ENCODE measurements at places on chromosomes 1 and 21.
A peak's percentile ranks its signal among the peaks of the same experiment; 100 is the strongest.

GRCh38 chr1:43533584-43533983 is 2.9 kb downstream of the PTPRF start:
- DNase-seq, result no peak

DNA sequence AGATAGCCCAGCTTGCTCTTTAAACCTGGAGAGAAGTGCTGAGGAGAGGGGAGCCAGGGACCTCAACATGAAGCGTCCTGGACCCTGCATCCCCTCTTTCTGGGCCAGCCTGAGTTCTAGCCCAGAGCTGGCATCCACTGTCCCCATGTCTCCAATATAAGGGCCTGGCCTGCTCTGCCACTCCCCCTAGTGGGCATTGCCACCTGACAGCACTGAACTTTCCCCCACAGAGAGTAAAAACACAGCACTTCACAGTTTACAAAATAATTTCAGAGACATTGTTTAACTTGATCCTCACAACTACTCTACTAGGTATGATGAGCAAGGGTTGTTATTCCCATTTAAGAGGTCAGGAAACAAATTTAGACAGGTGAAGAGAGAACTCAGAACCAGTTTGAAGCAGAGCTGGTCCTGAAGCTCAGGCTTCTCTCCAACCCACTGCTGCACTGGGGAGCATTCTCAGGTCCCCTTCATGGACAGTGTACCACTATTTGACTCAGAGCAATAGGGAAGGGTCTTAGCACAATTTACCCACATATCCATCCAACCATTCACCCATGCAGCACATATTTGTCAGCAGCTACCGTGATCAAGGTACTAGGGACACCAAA is 151.2 kb downstream of the DMRTA2 start:
- DNase-seq, result peak; percentile 7

DNA sequence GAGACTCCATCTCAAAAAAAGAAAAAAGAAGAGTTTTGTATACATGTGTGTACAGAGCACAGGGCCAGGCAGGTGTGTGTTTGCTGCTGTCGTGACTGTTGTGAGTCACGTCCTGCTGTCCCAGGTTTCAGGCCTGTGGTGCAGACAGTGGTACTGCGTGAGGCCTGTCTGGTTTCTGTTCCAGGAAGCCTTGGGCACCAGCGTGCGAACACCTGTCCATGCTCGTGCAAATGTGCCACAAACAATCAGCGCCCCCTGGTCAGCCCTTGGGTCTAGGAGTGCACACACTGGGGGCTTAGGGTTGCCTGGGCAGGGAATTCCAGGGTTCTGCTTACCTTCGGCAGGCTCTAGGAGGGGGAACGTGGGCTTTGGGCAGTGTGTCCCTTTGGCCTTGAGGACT is 16.9 kb downstream of the GPR157 start:
- DNase-seq, result no peak

DNA sequence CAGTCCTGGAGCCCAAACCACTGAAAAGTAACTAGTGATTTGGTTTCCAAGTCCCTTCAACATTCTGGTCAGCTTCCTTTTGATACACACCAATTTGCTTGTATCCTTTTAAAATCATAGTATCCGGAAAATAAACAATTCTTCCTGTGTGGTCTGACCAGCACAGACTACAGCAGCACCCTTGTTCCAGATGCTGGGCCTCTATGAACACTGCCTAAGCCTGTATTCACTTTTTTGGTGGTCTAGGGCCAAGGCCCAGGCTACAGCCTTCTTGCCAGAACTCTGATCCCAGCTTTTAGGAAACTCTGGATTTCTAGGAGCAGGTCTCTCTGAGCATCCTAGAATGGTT is 801 bp upstream of the DDAH1 start:
- no peak for DNase-seq

GRCh38 chr1:63622849-63623566 is 29.8 kb downstream of the PGM1 start:
- DNase-seq, result no peak

- no peak for DNase-seq
These were observed 210.2 kb downstream of the LRRC7 start for GRCh38 chr1:69777971-69778370.

GRCh38 chr1:170010443-170010842 is 64.1 kb downstream of the KIFAP3 start:
- DNase-seq, result no peak

- peak; percentile 16 for DNase-seq
These were observed 93.5 kb downstream of the TTLL7 start for GRCh38 chr1:83905315-83905907.

- DNase-seq, result no peak
These were observed 77.3 kb downstream of the RPE65 start for GRCh38 chr1:68372487-68372886.

DNA sequence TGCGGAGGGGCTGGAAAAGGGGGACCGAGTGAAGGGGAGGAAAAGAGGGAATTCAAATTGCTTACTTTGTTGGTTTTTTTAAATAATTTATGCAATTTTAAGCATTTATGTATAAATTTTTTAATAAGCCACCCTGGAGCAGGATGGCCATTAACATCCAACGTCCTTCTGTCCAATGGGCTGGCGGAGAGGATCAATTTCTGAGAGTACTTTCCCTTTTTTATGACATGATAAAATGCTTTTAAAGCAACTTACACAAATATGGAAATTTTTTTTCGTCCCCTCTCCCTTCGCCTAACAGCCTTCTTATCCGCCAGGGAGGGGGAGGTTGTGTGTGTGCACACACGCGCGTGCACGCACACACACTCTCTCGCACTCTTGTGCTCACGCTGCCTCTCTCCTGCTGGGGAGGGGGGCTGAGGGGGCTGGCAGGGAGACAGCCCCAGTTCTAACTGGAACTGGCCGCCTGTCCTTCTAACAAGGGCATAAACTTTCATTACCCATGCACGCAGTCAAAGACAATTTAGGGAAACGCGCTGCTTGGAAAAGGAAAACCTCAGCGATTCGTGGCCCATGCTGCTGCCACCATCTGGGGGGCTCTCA is 123.2 kb downstream of the CASZ1 start:
- DNase-seq, result no peak

- DNase-seq, result no peak
These were observed 992 bp upstream of the SSX2IP start for GRCh38 chr1:84691122-84691783.

GRCh38 chr1:10773376-10773775 is 23.1 kb downstream of the CASZ1 start:
- DNase-seq, result no peak

GRCh38 chr21:45804809-45805313 is 161.3 kb downstream of the PCBP3 start:
- no peak for DNase-seq

GRCh38 chr1:15804060-15804459 is 3.4 kb downstream of the UQCRHL start:
- no peak for DNase-seq

DNA sequence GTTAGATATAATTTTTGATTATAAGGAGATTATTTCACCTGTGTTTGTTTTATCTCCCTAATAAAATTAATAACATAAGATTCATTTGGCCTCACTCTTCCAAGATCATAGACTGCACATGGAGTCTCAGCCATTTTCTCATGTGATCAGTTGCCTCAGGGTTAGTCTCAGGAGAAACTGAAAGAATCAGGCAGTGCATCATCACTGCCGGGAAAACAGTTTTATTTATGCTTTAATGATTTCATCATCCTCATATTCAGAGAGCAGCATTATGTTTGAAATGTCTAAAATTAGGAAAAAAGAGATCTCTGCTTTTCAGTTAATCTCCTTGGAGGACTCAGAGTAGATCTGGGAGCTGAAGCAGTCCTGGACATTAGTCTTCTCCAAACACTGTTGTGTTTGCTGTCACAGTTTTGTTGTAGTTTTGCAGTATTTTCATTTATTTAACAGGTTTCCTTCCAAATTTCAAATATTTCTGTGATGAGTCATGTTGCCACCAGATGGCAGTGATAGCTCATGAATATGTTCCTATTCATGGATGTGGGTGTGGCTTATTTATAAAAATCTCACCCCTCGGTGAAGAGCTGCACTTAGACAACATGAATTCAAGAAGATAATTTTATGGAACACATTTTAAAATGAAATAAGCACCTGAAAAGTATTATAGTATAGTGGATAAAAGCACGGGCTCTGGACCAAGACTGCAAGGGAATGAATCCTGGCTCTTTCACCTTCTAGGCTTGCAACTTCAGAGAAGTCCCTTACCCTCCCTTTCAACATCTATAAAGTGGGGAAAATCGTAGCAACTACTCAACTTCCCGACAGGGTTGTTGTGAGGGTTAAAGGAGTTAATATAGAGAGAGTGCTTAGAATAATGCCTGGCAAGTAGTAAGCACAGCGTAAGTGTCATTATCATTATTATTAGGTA is 31.2 kb downstream of the CHD1L start:
- peak; percentile 24 for DNase-seq

DNA sequence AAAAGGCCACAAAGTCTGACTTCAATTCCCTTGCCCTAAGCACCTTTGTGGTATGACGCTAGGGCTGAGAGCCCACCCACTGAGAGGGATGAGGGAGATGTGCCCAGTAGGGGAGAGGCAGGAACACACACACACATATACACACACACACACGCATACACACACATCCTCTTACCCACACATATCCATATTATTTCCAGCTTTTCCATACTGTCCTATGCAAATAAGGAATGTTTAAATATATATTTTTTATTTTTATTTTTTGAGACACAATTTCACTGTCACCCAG is 3.0 kb downstream of the RAB25 start:
- no peak for DNase-seq

DNA sequence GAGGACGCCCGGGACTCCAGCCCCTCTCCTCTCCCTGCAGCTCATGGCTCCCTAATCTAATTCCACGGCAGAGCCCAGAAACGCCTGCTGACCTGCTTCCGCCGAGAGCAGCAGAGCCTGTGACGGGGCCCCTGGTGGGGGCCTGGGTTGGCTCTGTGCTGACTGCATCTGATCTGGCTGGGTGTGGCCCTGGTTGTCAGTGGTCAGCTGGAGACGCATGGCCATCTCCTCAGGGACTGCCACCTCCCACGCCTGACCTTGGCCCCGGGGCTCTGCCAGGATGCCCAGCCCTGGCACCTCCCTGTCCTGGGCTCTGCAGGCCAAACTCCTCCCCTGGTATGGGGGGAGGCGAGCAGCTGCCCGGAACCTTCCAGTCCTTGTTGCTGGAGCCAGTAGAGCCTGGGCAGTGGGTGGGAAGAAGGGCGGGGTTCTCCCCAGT is 1.1 kb upstream of the PLCH2 start:
- DNase-seq, result no peak

GRCh38 chr1:229888561-229889001 is 178.5 kb upstream of the GALNT2 start:
- peak; percentile 2 for DNase-seq

GRCh38 chr1:5885471-5886139 is 106.6 kb downstream of the NPHP4 start:
- no peak for DNase-seq

- no peak for DNase-seq
These were observed 28.2 kb upstream of the KLHDC7A start for GRCh38 chr1:18452550-18452949.

GRCh38 chr1:157431751-157432150 is 120.6 kb downstream of the FCRL5 start:
- DNase-seq, result no peak

DNA sequence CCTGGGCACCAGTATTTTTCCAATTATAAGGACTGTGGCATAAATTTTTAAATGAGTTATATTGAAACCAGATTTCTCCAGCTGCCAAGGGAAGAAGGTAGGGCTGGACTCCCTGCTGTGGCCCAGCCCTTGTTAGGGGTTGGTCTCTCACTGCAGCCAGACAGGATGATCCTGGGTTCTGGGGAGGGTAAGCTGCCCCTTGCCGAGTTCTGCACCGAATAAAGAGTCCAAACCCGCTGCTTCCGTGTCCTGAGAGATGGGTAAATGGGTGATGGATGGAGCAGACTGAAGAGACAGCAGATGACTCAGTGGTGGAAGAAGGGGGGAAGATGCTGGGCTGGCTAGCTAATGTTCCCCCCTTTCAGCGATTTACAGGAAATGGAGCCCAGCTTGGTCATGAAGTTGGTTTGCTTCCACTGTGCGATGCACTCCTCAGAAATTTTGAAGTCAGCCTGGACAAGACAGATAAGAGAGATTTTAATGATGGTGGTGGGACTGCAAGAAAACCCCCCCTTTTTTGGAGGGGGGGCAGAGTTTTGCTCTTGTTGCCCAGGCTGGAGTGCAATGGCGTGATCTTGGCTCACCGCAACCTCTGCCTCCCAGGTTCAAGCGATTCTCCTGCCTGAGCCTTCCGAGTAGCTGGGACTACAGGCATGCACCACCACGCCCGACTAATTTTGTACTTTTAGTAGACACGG is 41.4 kb downstream of the YARS1 start:
- no peak for DNase-seq

GRCh38 chr1:39082010-39082799 is 56.1 kb downstream of the NDUFS5 start:
- no peak for DNase-seq

GRCh38 chr1:221328371-221328770 is 413.5 kb downstream of the DUSP10 start:
- DNase-seq, result no peak

DNA sequence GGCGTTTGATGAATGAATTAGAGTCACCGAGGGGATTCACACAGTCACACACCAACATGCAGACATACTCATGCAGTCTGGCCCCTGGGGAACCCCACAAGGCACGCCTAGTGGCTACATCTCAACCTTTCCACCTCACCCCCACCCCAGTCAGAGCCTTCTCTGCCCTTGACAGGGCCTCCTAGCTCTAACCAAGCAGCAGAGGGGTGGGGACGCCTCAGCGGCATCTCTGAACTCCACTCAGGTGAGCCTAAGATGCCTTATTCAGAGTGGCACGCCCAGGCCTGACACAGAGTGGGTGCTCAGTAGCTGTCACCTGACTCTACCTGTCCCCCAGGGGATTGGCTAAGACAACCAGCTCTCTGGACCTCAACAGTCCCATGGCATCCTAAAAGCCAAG is 3.7 kb upstream of the SDC3 start:
- no peak for DNase-seq

DNA sequence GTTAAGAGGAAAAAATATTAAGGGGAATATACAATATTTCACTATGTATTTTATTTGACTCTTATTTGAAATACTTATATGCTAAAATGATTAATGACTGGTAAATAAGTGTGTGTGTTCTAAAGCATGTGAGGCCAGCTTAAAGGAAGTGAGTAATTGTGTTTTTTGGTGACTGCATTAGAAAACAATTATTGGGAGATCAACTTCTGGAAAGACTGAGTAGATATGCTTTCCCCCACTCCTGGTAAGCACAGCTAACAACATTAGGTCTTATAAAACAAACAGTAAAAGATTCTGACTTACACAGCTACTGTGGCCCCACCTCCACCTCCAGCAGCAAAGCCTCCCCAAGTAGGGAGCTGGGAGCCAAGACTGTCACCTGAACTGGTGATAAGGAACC is 403.0 kb downstream of the SRGAP2C start:
- no peak for DNase-seq

GRCh38 chr1:200767321-200767720 is 28.6 kb downstream of the CAMSAP2 start:
- DNase-seq, result no peak

DNA sequence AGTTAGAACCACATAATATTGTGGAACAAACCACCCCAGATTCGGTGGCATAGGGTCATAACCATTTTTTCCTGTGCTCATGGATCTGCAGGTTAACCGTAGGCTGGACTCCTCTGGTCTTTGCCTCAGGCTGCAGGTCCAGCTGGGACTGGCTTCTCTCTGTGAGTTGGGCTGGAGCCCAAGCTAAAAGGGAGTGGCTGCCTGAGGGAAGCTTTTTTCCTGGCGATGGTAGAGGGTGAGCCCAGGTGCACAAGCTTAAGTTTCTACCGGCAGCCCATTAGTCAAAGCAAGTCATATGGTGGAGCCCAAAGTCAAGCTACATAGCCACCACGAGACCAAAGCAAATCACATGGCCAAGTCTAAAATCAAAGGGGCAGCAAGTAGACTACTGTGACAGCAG is 13.8 kb downstream of the EPHX4 start:
- DNase-seq, result no peak
